Activated effector memory CD4-positive, alpha-beta T cell treated with Interleukin-2 at 50 U/mL for 16 hours (primary cell): ENCODE measurements at places on chromosomes 3 and 15.

DNA sequence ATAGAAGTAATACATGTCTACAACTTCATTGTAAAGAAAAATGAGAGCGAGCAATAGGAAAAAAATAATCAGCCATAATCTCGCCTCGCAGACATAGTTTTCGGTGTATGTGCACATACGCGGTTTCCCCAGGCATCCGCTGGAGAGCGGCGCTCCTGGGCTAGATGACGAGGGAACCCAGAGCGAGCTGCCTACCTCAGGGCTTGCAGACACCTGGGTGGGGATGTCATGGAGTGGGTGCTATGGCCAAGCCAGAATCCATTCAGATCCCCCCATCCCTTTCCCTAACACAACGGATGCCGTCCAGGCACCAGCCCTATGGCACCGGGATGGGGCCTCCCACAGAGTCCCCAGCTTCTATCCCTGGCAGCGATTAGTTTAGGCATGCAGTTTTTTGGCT lies 4.5 kb upstream of the CFAP100 start:
- no peak for DNase-seq

GRCh38 chr3:183307749-183308148 lies 54.7 kb downstream of the B3GNT5 start:
- DNase-seq: no peak

DNA sequence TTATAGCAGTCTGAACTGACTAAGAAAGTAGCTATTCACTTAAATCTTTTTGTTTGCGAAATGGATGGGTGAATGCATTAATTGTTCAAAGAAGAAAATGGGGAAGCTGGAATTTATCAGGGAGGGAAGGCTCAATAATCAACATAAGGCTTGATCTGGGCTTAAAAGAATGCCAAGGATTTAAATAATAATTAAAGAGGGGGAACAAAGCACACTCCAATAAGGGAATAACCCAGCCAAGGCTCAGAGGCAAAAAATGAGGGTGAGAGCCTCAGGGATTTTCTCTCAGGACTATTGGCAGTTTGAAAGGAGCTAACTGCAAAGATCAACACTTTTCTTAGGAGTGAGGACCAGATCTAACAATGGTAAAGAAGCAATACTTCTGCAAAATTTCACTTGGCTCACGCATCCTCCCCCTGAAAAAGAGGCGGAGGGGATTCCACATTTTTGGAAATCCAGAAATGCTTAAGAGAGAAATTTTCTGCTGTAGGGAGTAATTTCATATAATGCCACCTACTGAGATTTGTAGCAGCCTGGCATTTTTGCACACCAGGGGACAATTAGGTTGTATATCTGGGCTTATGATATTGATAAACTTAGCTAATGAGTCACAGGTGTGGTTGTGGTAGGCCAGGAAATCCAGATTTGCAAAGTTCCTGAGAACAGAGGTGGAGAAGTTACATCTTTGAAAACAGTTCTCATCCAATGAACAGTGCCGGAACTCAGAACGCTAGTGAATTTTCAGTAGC lies 405.1 kb downstream of the TUSC7 start:
- no peak for DNase-seq

GRCh38 chr3:100605358-100605757 lies 4.0 kb upstream of the ADGRG7 start:
- DNase-seq: no peak

DNA sequence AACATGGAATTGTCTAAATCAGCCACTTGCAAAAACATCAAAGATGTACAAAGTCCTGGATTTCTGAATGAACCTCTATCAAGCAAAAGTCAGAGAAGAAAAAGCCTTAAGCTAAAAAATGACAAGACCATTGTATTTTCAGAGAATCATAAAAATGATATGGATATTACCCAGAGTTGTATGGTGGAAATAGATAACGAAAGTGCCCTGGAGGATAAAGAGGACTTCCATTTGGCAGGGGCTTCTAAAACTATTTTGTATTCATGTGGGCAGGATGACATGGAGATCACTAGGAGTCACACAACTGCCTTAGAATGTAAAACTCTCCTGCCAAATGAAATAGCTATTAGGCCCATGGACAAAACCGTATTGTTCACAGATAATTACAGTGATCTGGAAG lies 29.3 kb downstream of the KNL1 start:
- DNase-seq: no peak

- no peak for DNase-seq
Observed at GRCh38 chr3:128907706-128908445, 28.5 kb downstream of the ACAD9 start.

DNA sequence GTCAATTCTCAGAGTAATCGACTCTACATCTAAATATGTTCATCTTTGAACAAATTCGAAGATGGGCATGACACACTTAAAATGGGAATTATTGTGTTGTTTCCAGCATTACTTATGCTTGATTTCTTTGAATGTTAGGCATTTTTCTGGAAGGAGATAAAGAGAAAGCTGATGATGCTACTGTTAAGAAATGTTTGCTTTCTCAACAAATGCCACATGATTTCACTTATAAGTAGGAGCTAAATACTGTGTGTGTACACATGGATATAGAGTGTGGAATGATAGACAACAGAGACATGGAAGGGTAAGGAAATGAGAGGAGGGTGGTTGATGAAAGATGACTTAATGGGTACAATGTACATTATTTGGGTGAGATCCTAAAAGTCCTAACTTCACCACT lies 400.9 kb downstream of the TBL1XR1 start:
- no peak for DNase-seq

GRCh38 chr3:56302417-56302816 lies 165.8 kb downstream of the ERC2 start:
- no peak for DNase-seq

- DNase-seq: no peak
Observed at GRCh38 chr3:2391896-2392295, 293.2 kb downstream of the CNTN4 start.

- DNase-seq: no peak
Observed at GRCh38 chr3:133455960-133456359, 56.1 kb downstream of the BFSP2 start.

GRCh38 chr15:94882071-94882712 lies 650.8 kb downstream of the MCTP2 start:
- DNase-seq: no peak

GRCh38 chr15:66730168-66731021 lies 28.4 kb downstream of the SMAD6 start:
- no peak for DNase-seq

GRCh38 chr3:17749705-17750293 lies 7.4 kb upstream of the TBC1D5 start:
- DNase-seq: no peak
